ENCODE measurements at places on chromosomes 5 and 9.

DNA sequence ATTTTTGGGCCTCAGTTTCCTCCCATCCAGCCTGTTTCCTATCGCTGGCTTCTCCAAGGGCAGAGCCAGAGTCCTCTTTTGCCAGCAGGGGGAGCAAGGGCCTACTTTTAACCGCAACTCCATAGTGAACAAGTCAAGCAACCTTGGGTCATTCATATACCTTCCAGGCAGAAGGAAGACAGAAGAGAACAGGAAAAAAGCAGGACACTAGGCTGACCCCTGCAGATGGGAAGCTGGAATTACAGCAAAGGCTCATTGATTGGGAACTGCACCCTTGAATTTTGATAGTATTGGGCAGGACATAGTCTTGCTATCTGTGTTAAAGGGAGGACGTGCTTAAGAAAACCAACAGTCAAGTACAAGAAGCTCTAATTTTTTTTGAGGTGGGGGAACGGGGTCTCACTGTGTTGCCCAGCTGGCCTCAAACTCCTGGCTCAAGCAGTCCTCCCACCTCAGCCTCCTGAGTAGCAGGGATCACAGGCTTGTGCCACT is 30.1 kb downstream of the QRFP start:
- DNase-seq, result peak; percentile 94

DNA sequence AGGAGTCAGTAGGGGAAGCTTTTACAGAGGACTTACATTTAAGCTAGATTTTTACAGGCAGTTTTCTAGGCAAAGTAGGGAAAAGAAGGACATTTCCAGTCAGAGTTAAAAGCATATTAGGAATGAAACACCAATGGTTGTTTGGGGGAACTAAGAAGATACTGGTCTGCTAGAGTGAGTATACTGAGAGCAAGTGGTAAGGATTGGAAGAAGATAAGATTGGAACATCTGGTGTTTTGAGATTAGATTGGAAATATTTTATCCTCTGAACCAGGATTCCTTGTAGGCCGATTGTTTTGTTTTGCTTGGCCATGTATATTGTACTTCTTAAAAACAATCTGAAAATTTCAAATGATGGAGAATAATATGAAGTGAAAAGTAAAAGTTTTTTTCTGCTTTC is 7.7 kb downstream of the FBXO38 start:
- no peak for DNase-seq

- DNase-seq, result no peak
Measured at GRCh38 chr5:19370655-19371386, 617.2 kb downstream of the CDH18 start.

DNA sequence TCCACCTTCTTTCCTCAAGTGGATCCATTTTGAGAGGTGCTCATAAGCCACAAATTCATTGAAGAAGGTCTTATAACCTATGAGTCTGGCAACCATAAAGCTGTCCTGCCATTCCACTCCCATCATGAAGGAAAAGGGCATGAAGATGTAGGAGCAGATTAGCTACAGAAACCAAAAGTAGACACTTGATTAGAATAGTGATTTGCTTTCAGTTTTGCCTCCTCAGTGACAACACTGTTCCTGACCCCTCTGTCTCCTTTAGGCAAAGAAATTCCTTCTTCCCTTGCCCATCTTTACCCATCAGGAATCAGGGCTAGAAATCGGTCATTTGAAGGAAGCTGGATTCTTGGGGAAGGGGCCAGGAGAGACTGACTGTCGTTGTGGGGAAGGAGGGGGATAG is 55.2 kb downstream of the SLC28A3 start:
- no peak for DNase-seq

DNA sequence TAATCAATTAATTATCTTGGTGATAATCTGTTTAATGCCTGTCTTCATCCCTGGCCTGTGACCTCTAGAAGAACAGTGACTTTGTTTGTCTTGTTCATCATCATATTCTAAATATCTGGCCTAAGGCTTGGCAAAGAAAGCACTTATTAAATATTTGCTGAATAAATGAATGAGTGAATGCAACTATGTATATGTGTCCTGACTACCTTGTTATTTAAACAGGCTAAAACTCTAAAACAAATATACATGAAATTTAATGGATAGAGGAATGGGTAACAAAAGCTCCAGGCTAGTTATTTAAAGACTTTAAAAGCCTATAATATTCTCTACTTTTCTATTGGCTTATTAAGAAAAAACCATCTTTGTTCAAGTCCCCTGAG is 91.7 kb upstream of the CER1 start:
- DNase-seq, result no peak

DNA sequence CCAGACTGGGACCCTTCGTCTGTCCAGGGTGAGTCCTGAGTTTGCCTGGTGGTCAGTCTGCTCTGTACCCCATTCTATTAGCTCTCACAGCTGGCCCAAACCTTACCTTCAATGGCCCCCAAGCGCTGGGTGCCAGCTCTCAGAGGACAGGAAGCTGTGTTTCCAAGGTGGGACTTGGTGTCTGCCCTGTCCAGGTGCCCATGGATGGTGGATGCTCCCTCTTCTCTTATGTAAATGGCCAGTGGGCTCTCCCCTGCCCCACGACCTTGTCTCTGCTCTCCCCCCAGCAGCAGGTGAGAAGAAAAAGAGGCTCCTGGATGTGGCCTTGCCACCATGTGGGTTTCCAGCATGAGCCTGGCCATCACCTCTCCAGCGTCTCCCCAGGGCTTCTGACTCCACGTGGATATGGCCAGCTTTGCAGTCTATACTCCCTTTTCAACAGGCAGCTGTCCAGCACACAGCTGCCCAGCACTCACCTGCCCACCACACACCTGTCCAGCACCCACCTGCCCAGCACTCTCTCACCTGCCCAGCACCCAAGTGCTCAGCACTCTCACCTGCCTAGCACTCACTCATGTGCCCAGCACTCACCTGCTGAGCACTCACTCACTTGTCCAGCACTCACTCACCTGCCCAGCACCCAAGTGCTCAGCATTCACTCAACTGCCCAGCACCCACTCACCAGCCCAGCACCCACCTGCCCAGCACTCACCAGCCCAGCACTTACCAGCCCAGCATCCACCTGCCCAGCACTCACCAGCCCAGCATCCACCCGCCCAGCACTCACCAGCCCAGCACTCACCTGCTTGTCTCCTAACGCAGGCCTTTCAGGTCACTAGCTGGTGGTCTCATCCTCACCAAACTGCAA is 136.2 kb upstream of the IRX2 start:
- DNase-seq, result no peak

DNA sequence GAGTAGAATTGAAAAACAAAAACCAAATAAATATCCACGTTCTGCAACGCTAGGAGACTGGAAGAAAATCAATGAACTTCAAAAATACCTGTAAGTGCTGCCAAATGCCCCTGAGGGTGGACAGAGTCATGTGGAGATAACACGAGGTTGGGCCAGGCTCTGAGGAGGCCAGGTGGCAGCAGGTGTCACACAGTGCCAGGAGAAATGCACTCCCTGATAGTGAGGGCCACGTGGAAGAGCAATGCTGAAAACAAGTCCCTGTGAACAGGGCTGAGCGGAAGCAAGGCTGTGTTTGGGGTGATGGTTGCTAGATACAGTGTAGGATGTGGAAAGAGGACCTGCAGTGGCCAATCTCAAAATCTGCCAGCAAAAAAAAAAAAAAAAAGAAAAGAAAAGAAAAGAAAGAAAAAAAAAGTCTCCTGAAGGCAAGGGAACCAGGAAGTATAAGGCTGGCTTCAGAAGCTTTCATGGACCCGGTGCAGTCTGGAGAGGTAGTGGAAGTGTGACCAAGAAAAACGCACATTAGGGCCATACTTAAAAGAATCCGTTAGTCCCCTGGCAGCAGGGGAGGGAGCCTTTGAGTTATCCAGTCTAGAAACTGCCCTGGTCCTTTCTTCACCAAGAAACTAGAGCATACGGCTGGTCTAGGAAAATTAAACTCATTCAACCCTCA is 16.8 kb downstream of the C1QTNF3 start:
- no peak for DNase-seq

GRCh38 chr9:112447283-112447761 is 39.3 kb upstream of the KIAA1958 start:
- no peak for DNase-seq

DNA sequence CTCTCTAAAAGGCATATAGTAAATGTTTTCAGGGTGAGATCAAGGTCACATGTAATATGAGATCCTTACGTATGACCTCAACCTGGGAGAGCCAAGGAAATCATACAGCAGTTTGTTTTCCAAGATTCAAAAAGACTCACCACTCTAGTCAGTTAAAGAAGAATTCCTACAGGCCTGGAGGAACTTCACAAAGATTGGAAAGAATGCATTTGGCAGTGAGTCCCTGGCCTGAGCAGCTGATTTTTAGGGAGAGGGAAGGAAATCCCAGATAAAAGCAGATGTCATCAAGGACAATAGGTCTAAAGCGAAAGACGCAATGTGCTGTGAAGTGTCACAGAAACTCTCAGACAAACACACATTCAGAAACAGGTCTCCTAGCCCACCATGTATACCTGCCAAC is 424.0 kb upstream of the ZNF462 start:
- no peak for DNase-seq

- no peak for DNase-seq
Measured at GRCh38 chr5:179113945-179114641, 53.9 kb downstream of the ZNF354C start.

- no peak for DNase-seq
Measured at GRCh38 chr9:123481209-123481865, 125.3 kb downstream of the CRB2 start.

DNA sequence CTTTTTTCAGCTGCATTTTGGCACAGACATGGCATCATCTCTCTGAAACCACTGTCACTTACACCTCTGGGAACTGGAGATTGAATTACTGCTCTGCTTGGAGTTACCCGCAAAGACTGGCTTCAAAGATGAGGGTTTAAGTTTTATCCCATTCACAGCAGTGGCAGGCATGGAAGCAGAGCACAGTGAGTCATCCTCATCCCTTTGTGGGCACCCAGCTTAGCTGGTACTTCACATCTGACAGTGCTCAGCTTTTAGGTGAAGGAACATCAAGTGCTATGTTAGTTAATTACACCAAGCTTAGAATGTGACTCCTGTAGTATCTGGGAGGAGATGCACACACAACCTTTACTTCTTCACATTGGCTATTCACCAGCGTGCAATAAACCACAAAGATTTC is 24.8 kb upstream of the ALDH1A1 start:
- DNase-seq, result no peak

DNA sequence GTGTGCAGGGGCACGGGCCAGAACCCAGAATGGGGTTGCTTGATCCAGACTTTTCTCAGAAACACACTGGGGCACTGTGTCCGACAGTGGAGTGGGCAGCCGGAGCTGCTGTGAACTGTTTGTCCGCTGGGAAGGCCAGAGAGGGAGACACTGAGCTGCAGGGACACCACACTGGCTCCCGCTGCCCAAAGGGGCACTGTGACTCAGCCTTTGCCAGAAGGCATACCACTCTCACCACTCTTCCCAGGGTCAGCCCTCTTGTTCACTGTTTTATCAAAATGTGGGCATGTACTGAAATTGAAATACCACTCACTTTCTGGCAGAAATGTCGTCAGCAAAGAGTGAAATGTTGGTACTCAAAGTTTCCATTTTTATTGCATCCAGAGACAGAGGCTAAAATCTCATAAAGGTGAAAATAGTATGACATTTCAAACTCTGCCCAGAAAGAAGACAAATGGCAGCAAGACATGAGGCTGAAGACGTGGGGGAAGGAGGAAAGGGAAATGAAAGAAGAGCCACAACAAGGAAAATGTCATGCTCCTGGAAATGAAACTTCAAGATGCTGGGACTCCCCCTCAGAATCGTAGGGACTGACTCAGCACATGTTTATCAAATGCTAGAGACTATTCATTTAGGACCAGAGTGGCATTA is 4.5 kb upstream of the IL7R start:
- no peak for DNase-seq

DNA sequence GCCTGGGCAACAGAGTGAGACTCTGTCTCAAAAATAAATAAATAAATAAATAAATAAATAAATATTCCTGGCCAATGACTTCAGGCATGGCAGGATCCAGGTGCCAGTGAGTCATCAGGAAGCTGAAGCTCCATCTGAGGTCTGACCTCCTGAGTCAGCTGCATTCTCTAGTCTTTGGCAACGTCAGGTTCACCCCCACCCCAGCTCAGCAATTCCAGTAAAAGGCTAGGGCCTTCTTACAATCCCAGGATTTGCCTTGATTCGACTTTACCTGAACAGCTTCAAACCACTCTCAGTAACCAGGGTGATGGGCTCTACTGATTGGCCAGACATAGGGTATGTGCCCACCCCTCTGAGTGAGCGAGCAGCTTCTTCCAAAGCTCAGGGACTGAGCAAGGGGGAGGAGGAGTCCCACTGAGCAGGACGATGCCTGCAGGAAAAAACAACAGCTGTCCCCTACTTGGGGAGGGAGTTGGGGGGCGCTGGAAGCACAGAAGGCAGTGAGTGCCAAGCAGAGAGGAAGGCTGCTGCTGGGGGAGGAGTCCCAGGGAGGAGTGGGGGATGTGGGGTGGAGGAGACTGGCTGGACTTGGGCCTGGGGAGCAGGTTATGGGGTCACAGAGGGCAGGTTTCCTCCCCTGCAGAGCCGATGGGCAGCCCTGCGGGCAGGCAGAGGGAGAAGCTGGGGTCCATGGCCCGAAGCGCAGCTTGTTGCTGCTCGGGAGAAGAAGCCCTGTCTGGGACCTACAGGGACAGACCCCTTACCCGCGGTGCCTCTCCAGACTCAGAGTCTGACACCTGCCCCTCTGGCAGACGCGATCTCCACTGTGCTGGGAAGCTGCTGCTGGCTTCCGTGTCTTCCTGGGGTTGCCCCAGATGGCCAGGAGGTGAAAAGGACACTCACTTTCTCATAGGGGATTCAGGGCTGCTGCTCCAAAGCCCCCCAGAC is 25.9 kb upstream of the UNC5A start:
- no peak for DNase-seq

DNA sequence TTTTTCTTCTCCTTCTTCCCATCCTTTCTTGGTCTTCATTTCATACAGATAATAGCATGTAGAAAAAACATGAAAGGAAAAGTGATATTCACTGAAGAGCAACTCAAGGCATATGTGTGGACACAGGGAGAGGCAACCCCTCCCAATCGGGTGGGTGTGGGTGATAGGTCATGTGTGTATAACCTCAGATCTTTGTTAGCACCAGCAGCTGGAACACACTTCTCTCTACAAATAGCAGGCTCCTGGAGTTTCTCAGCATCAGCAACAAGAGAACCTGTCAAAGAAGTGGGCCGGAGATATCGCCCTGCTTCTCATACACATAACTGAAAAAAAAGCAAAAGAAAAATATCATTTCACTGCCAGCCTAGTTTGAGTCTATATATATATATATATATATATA is 426.4 kb downstream of the DTWD2 start:
- DNase-seq, result no peak

DNA sequence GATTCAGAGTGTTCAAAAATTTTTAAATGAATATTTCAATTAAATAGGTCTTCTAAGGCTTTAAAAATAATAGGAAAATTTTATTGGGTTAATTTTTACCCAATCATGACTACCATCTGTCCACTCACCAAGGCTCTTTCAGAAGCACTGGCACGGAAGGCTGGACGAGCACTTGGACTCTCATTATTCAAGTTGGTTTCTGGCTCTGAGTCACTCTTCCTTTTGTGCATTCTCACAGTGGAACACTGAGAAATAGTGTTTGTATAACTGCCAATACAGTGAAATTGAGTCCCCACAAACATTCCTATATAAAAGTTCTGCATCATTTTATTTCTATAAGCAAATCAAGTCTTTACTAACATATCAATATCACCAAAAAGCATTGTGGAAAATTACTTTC is 1149.0 kb downstream of the EFNA5 start:
- no peak for DNase-seq

Measured in NCI-H748 treated with DMSO at 0.1 percent for 48 hours (cell line).